ENCODE measurements at places on chromosomes 5 and 9.

- DNase-seq = no peak
Measured at GRCh38 chr5:142981886-142982820, 212.0 kb downstream of the ARHGAP26 start.

GRCh38 chr9:134171316-134172197 is 7.2 kb upstream of the RNU6ATAC start:
- no peak for DNase-seq

DNA sequence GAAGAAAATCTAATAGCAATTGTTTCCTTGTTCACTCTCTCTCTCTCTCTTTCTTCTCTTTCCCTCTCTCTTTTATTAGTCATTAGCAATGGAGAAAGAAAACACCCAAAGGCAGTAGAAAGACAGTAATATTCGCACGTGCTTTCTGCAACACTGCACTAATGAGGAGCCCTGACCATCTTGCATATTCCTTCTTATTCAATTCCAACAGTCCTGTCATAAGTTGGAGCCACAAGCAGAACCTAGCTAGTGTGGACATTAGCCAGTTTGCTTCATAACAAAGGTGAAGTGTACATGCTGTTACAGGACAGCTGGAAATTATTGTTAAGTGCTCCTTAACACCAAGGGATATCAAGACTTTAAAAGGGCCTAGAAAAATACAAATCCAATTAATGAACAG is 63.4 kb downstream of the TRIM32 start:
- no peak for DNase-seq

DNA sequence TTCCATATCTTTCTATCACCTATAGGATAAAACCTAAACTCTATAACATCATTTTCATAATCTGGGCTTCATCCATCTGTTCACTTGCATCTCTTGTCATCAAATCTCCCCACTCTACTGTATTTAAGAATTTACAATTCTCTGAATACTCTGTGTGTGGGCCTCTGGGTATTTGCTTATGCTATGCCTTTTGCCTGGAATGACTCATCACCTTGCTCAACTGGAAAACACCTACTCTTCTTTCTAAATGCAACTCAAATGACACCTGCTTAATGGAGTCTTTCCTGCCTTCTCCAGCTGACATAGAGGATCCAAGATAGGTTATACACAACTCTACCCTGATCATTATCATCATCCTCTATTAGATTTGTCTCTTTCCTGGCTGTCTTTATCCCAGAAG is 421.7 kb downstream of the SPATA31D1 start:
- DNase-seq = no peak

GRCh38 chr9:114691046-114691955 is 9.3 kb upstream of the TEX48 start:
- DNase-seq = peak; percentile 65

DNA sequence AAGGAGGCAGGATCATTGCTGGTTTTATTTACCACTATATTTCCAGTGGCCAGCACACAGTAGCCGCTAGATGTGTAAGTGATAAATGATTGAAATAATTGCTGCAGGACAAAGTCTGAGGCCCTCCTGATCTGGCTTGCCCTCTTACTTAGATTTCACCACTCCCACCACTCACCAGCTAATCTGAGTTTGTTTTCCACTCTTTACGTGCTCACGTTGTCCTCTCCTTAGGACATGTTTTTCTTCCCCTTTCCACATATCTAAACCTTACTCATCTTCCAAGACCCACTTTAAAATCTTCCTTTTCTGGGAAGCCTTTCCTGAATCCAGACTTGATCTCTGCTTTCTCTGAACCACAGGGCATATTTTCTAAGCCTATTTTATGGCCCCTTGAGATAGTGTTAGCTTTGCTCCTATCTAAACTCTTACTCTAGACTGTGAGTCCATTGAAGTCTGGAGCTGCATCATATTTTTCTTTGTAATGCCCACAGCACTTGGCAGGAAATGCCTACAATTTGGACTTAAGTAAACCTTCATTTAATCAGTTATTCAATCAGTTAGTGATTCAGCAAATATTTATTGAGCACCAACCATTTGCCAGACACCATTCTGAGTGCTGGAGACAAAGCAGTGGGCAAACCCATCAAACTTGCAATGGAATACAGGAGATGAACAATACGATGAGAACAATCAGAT is 2.4 kb downstream of the TLR4 start:
- DNase-seq = no peak

DNA sequence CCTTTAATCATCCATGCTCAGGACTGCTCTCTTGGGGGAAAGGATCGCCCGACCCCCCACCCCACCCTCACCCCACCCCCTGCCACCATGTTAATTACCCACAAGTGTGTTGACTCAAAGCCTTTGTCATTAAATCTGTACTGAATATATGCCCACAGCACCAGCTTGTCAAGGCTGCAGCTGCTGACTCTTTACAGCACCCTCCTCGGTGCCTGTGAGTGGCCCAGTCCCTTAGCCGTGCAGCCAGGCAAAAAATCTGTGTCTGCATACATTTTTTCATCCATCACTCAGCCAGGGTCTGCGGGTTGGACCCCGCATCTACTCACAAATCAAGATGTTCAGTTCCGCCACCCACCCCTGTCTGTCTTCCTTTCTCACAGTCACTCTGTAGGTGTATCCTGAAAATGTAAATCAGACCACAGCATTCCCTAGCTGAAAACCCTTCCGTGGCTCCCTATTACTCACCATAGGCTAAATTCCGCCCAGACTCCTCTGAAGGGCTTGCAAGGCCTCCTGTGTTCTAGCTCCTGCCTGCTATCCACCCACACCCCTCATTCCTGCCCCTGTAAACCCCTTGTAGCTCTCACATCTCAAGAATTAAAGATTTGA is 53.7 kb upstream of the KCNIP1 start:
- DNase-seq = no peak
